GM12865 (cell line): ENCODE measurements at places on chromosomes 16 and 17.

DNA sequence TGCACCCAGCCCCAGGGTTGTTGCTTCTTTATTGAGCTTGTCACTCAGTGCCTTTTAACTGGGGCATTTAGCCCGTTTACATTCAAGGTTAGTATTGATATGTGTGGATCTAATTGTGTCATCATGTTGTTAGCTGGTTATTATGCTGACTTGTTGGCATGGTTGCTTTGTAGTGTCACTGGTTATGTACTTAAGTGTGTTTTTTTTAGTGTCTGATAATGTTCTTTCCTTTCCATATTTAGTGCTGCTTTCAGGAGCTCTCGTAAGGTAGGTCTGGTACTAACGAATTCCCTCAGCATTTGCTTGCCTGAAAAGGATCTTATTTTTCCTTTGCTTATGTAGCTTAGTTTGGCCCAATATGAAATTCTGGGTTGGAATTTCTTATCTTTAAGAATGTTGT lies 33.5 kb downstream of the NF1 start:
- DNase-seq = no peak

DNA sequence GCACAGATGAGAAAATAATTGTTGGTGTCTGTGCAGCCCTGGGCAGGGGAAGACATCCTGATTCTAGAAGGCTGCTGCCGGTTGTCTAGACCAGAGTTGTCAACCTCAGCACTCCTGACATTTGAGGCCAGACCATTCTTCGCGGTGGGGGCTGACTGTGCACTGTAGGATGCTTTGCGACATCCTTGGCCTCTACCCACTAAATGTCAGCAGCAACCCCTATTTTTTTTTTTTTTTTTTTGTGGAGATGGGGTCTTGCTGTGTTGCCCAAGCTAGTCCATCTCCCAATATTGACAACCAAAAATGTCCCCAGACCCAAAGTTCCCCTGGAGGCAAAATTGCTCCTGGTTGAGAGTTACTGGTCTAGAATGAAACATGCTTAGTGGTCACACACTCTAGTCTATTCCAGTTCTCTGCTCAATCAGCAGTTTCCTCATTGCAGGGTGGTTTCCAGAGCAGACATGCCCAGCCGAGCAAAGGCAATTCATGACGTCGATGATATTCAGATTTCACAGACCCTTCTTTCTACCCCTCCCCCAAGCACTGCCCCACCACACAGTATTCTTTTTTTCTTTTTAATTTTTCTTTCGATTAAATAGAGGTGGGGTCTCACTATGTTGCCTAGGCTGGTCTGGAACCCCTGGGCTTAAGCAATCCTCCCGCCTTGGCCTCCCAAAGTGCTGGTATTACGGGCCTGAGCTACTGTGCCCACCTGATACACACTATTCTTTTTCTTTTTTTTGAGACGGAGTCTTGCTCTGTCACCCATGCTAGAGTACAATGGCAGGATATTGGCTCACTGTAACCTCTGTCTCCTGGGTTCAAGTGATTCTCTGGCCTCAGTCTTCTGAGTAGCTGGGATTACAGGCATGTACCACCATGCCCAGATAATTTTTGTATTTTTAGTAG lies 9.0 kb downstream of the C17orf99 start:
- peak; percentile 94 for DNase-seq

GRCh38 chr17:18925187-18925586 lies 26.8 kb upstream of the SLC5A10 start:
- DNase-seq = peak; percentile 49

- DNase-seq = no peak
Observed at GRCh38 chr16:9469512-9469911, 378.1 kb downstream of the HAPSTR1 start.

GRCh38 chr17:21711182-21711581 lies 18.9 kb downstream of the KCNJ18 start:
- no peak for DNase-seq

DNA sequence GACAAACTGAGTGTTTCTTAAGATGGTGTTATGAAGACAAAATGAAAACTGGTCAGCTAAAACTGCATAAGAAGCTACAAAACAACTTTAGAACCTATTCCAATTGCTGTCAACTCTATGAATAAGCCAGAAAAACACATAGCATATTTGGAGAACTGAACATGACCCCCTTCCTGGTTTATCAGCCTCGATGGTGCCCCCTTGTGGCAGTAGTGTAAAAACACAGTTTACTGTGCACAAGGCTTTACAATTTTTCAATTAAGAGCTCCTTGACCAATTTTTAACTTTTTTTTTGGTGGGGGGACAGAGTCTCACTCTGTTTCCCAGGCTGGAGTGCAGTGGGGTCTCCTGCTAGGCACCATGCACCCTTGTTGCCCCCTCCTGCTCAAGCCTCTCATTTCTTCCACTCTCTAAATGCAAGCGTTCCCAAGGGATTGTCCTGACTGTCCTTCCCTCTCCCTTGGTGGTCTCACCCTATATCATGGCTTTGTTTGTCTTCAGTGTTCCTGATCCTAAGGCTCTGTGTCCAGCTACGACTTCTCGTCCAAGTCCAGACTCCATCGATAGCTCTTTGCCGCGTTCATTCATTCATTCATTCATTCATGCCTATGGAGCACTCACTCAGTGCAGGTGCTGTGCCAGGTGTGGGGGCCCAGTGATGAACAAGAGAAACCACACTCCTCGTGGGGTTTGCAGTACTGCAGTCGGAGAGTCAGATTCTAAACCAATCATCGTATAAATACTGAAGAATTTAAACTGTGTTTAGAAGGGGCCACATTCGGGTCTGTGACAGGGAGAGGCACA lies 7.5 kb downstream of the EIF1 start:
- DNase-seq = peak; percentile 85

GRCh38 chr17:42017866-42018200 lies 594 bp upstream of the DNAJC7 start:
- DNase-seq = no peak

- DNase-seq = no peak
Observed at GRCh38 chr17:50037321-50038107, 18.4 kb upstream of the ITGA3 start.

DNA sequence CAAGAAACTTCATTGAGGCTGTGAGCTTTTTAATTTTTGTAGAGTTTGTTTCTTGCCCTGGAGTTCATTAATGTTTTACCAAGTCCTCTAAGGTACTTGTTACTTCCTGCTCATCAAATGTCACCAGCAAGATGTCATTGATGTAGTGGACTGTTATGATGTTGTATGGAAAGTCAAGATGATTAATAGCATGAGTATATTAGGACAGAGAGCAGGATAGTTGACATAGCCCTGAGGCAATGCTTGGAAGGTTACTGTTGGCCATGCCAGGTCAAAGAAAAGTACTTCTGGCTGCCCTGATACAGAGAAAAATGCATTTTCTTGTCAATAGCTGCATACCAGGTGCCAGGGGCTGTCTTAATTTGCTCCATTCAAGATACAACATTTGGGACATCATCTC lies 6.7 kb downstream of the KRTAP1-5 start:
- DNase-seq = no peak

DNA sequence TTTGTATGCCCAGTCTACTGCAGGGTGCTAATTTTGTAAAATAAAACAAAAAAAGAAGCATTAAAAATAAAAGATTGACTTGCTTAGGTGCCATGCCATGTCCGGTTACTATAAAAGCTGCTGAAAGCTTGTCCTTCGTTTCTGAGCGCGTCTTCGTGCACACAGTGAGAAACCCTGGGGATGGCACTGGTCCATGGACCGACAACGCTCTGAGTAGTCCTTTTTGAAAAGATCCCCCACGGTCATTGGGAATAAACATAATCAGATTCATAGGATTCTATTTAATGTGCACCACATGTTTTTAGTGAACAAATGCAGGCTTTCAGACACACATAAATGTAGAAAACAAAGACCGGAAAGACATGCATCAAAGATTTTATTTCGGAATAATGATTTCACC lies 146.3 kb downstream of the XYLT1 start:
- DNase-seq = no peak

- DNase-seq = no peak
Observed at GRCh38 chr17:3657588-3657869, 10.8 kb downstream of the TAX1BP3 start.

- DNase-seq = no peak
Observed at GRCh38 chr16:10141671-10142070, 40.6 kb downstream of the GRIN2A start.

DNA sequence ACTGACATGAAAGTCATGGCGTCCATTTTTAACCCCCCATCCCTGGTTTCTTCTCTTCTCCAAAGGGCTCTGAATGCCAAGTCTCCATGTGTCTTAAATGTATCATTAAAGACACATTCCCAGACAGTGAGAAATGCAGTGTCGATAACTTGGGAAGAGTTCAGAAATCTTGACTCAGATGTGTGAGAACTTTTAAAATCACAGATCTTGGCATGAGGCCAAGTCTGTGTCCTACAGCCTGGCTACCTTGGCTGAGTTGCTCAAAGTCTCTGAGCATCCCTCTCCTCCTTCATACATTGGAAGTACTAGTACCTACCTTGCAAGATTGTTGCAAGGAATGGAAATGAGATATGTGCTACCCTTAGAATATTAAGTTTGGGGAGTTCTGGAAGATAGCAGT lies 1046.5 kb upstream of the RBFOX1 start:
- no peak for DNase-seq

DNA sequence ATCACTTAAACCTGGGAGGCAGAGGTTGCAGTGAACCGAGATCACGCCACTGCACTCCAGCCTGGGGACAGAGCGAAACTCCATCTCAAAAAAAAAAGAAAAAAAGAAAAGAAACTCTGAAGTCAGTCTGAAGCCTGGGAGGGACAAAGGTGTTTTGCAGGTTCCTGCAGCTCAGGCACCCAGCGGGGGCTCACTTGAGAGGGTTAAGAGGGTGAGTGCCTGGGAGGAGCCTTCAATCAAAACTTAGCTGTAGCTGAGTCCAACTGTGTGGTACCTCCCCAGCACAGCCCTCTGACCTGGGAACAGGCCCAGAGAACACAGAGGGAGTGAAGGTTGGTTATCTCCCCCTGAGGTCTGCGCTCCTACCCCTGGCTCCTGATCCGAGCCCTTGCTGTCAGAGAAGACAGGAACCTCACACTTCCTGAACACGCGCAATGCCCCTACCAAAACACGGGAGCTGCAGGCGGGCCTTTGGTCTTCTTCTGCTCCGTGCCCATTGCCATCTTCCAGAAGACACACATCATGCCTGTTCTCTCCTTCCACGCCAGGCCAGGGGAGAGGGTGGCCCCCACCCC lies 20.4 kb upstream of the ZC3H18 start:
- no peak for DNase-seq

DNA sequence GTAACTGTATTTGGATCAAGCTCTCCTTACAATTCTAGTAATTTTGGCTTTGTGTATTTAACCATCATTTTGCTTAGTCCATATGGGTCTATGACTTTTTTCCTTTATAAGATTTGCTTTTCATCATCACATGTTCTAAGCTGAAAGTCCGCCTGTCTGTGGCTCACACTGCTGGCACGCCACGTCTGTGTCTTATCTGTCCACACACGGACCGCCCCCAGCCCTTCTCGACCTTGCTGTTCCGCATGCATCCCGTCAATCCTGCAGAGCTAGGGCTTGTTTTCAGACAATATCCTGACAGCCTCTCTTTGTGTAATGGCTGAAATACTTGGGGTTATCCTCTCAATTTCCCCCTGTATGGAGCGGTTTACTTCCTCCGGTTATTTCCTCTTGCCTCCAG lies 8.4 kb upstream of the ALDH3A1 start:
- DNase-seq = no peak

DNA sequence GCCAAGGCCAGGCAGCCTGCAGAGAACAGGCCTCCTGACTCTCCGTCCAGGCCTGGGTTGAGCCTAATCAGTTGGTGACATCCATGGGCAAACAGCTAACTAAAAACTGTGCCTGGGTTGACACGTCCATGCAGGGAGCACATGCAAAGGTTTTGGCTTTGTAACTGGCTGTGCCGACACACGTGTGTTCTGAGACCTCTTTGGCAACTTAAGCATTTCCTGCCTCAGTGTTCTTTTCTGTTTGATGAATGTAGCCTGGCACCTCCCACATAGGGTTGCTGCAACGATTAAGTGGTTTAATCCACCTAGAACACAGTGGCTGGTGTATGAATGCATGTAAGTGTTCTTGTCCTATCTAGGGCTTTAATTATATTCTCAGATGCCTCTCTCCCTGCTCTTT lies 3.2 kb downstream of the BCO1 start:
- no peak for DNase-seq

DNA sequence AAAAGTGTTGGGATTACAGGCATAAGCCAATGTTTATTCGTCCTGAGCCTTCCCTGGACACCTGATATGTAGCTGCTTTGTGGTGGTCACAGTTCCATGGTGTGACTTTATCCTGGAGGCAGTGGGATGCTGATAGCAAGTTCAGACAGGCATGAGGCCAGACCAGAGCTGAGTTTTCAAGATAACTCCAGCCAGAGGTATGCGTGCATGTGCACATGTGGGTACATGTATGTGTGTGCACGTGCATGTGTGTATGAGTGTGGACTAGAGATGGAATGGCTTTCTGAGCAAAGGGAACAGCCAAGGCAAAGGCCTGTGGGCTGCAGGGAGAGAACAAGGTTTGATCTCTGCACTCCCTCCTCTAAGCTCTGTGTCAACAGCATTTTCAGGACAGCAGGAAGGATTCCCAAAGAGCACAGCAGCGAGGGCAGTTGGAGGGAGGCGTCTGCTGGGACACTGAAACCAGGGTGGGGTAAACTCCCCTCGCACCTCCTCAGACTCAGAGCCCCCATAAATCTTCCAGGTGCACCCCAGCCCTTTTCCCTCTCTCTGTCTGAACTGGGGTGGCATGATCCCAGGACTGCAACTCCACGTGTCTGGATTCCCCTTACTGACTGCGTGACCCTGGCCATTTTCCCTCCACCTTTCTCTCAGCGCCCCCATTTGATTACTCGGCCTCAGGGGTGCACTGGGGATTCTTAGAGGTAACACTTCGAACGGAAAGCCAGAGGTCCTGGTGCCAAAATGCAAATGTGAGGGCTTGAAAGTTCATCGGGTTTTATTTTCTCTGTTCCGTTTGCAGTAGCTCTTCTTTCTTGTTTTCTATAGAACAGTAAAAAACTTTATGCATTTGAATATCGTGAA lies 15.3 kb downstream of the NLRC5 start:
- DNase-seq = peak; percentile 72

DNA sequence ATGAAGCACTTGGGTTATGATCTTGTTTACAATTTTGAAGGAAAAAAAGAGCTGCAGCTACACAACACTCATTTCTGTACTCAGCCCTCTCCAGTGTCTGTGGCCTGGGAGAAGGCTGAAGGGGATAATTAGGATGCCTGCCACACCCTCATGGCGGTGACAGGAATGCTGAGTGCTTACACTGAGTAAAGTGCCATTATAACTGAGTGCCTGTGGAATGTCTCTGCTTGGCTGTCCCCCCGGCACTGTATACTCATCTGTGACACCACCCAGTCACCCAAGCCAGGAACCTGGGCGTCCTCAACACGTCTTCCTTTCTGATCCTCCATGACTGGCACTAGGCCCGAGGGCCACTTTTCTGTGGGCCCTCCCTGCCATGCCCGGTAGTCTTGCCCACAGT lies 3.5 kb upstream of the MRPL38 start:
- DNase-seq = no peak

- DNase-seq = no peak
Observed at GRCh38 chr17:14494161-14494560, 193.3 kb downstream of the HS3ST3B1 start.

DNA sequence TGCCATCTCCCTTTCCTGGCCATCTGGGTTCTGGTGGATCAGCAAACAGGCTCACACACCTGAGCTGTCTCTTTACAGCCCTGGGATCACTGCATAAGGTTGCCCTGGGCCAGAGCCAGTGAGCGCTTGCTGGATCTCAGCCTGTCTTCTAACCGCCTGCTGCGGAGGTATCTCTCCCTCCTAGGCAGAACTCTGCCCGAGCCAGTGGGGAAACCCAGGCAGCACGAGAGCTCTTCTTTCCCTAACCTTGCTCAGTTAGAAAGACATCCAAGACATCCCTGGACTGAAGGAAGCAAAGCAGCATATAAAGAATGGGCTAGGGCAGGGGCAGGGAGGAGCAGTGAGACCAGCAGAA lies 6.4 kb downstream of the HAS3 start:
- no peak for DNase-seq
